ENCODE measurements at places on chromosomes 2 and 18. TPM values are rescaled to one million over a fixed set of nuclear protein-coding genes. Genes with fewer than 3 reads are reported as not detected.

Gene REEP1
- 0.39 TPM for total RNA-seq

Gene KIAA2012
- total RNA-seq = not detected

Gene MOGAT1
- total RNA-seq = not detected

Gene GPN1
- total RNA-seq = 22.2 TPM

Gene SERPINB7
- total RNA-seq = not detected

Gene LYPD1
- 3.1 TPM for total RNA-seq

DNA sequence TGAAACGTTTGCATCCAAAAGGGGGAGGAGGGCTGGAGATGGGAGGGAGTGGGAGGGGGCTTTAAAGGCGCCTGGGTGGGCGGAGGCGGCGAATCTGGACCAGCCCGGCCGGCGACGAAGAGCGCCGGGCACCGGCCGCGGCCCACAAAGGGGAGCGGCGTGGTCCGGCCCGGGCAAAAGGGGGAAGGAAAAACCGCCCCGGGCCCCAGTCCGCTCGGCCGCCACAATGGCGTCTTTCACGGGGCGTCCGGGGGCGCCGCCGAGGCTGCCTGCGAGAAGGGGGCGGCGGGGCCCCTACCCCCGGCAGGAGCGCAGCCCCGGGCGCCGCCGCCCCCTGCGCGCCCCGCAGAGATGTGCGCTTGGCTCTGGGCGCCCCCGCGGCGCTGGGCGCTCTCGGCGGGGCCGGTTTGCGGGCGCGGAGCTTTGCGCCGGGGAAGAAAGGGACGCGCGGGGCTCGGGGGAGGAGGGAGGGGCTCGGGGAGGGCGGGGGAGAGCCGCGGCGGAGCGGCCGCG lies 108.1 kb upstream of the KCTD1 start:
- no peak for DNase-seq
- peaks cover 10% of the 10 kb centered on the region for H3K4me1 ChIP-seq
- no peaks in the 10 kb centered on the region for H3K36me3 ChIP-seq
- peak overlapping the region; percentile 55 for H3K4me3 ChIP-seq

GRCh38 chr2:199456383-199457146 lies 1.2 kb downstream of the SATB2 start:
- DNase-seq = no peak
- H3K27ac ChIP-seq = no peak overlapping the region
- peaks cover 80% of the 10 kb centered on the region for H3K27me3 ChIP-seq
- peaks cover 7% of the 10 kb centered on the region for H3K4me1 ChIP-seq

- no peak overlapping the region for H3K4me3 ChIP-seq
- no peak overlapping the region for H3K27ac ChIP-seq
- no peaks in the 10 kb centered on the region for H3K4me1 ChIP-seq
- no peaks in the 10 kb centered on the region for H3K36me3 ChIP-seq
Measured at GRCh38 chr18:47935321-47936055, 5.0 kb upstream of the SMAD2 start.

GRCh38 chr2:124919296-124919695 lies 894.2 kb downstream of the CNTNAP5 start:
- no peak overlapping the region for H3K4me3 ChIP-seq
- no peak for DNase-seq
- H3K27ac ChIP-seq = no peak overlapping the region
- no peaks in the 10 kb centered on the region for H3K27me3 ChIP-seq
- no peaks in the 10 kb centered on the region for H3K4me1 ChIP-seq

GRCh38 chr2:10753876-10754275 lies 32.4 kb downstream of the ATP6V1C2 start:
- H3K36me3 ChIP-seq = no peaks in the 10 kb centered on the region
- H3K4me3 ChIP-seq = no peak overlapping the region
- no peaks in the 10 kb centered on the region for H3K4me1 ChIP-seq
- DNase-seq = no peak
- H3K27me3 ChIP-seq = no peaks in the 10 kb centered on the region
- H3K27ac ChIP-seq = no peak overlapping the region

DNA sequence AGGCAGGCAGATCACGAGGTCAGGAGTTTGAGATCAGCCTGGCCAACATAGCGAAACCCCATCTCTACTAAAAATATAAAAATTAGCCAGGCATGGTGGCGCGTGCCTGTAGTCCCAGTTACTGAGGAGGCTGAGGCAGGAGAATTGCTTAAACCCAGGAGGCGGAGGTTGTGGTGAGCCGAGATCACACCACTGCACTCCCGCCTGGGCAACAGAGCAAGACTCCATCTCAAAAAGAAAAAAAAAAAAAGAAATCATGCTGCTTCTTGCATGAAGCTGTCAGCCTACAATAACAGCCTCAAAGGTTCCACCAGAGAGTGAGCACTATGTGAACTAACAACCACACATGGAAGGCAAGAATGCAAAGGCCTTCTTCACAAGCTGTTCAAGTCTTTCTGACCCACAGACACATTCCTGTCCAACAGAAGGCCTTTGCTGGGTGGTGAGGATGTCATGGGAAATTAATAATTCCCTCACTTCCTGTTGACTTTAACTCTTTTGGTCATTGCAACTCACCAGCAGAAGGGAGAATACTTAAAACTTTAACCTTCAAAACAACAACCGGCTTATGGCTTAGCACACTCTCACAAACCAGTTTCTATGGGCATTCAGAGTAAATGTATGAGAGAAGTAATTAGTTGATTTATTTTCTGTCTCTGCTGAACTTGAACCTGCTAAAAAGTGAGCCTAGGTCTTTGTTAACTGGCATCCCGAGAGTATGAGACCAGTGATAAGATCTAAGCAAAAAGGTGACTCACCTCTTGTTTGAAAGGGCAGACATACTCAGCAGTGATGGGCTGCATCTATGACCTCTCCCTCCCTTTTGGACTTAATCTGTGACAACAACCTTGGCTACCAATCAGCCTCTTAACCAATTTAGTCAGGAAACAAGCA lies 11.8 kb downstream of the PLEKHM3 start:
- H3K4me3 ChIP-seq = no peak overlapping the region
- H3K27me3 ChIP-seq = no peaks in the 10 kb centered on the region
- H3K36me3 ChIP-seq = no peaks in the 10 kb centered on the region
- peaks cover 18% of the 10 kb centered on the region for H3K4me1 ChIP-seq

DNA sequence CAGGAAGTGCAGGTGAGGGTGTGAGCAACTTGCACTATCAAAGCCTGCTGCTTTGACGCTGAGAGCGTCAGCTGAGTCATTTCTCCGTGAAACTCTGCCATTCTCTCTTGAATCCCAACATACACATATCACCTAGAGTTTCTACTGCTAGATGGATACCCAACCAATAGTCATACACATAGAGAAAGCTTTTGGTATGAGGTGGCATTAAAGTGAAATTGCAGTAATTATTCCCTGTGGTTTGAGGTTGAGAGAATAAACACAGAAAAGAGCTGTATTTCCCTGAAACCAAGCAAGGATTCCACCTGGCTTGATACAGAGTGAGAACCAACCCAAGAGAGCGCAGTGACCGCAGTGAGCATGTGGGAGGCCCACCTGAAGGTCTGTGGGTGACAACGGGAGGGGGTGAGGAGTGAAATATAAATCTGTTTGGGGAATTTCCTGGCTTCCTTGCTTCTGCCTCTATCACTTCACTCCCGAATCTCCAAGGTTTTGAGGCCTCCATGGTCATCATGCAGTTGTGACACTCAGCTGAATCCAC lies 28.8 kb upstream of the TMEM18 start:
- no peak overlapping the region for H3K27ac ChIP-seq
- H3K4me3 ChIP-seq = no peak overlapping the region
- H3K27me3 ChIP-seq = no peaks in the 10 kb centered on the region
- DNase-seq = no peak

- no peaks in the 10 kb centered on the region for H3K4me1 ChIP-seq
- H3K27ac ChIP-seq = no peak overlapping the region
- no peaks in the 10 kb centered on the region for H3K36me3 ChIP-seq
- no peak overlapping the region for H3K4me3 ChIP-seq
- no peaks in the 10 kb centered on the region for H3K27me3 ChIP-seq
- no peak for DNase-seq
Measured at GRCh38 chr2:182615036-182615435, 101.0 kb upstream of the DNAJC10 start.

GRCh38 chr2:68317971-68318913 lies 1.5 kb downstream of the CNRIP1 start:
- H3K4me3 ChIP-seq = peak overlapping the region; percentile 78
- peak overlapping the region; percentile 93 for H3K27ac ChIP-seq
- no peaks in the 10 kb centered on the region for H3K27me3 ChIP-seq
- no peak for DNase-seq
- peaks cover 30% of the 10 kb centered on the region for H3K36me3 ChIP-seq

DNA sequence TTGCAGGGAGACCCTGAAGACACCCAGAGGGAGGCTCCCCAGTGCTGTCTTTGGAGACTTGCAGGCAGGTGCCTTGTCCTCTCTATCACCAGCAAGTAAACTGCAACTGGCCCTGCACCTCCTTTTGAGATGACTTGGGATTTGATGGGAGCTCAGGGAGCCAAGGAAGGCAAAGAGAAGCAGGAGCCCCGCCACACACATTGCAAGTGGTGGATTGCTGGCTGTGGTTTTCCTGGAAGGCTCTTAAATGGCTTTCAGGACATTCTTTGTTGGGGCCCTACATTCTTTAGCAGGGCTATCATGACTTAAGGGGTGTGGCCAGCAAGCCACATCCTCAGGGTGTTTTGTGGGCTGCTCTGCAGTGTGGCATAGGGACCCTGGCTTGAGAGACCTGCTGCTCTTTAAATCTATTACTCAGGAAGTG lies 39.9 kb upstream of the CDC42EP3 start:
- H3K27ac ChIP-seq = no peak overlapping the region
- H3K4me1 ChIP-seq = no peaks in the 10 kb centered on the region
- H3K4me3 ChIP-seq = no peak overlapping the region
- no peaks in the 10 kb centered on the region for H3K36me3 ChIP-seq
- no peaks in the 10 kb centered on the region for H3K27me3 ChIP-seq
- no peak for DNase-seq

DNA sequence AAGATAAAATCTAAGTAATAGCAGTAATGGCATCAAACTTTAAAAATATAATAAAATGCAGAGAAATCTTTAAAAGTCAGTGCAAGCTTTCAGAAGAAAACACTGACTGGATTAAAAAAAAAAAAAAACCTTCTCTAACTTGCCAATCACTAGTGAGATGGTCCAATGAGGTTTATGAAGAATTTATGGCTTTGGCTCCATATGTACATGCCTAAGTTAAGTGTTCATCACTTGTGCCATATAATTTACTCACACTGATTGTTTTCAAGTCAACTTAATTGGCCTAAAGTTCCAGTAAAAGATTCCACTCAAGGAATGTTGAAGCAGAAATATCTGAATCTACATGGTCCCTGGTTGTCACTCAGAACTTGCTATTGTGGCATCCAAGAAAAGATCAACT lies 40.7 kb upstream of the RAB27B start:
- H3K27me3 ChIP-seq = no peaks in the 10 kb centered on the region
- no peak for DNase-seq
- no peaks in the 10 kb centered on the region for H3K4me1 ChIP-seq
- H3K36me3 ChIP-seq = no peaks in the 10 kb centered on the region
- no peak overlapping the region for H3K27ac ChIP-seq

DNA sequence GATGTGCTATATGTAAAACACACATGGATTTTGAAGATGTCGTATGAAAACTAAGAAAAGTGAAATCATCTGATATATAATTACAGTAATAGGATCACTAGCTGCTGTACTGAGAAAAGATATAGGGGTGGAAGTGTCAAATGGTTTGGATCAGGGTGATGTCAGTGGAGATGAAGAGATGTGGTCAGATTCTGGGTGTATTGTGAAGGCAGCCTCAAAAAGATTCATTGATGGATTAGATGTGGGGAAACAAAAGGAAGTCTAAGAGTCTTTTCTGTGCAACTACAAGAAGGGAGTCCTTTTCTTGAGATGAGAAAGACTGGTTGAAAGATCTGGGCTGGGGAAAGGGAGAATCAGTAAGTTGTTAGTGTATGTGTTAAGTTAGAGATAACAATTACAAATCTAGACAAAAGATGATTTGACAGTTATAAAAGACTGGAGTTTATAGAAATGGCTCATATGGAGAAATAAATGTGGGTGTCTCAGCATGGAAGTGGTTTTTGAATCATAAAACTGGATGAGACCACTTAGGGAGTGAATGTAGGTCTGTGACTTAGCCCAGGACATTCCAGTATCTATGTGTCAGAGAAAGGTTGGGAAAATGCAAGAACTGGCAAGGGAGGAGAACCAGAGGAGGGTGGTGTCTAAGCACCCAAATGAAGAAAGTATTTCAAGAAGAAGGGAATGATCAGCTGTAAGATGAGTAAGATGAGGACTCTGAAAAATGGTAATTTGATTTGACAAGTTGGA lies 347.4 kb downstream of the PARD3B start:
- H3K27ac ChIP-seq = no peak overlapping the region
- DNase-seq = no peak
- no peaks in the 10 kb centered on the region for H3K4me1 ChIP-seq
- no peak overlapping the region for H3K4me3 ChIP-seq

- no peaks in the 10 kb centered on the region for H3K36me3 ChIP-seq
- DNase-seq = no peak
- no peaks in the 10 kb centered on the region for H3K4me1 ChIP-seq
- no peaks in the 10 kb centered on the region for H3K27me3 ChIP-seq
Measured at GRCh38 chr2:201839727-201840126, 33.4 kb downstream of the CDK15 start.

GRCh38 chr2:210287301-210287700 lies 27.7 kb downstream of the MYL1 start:
- DNase-seq = no peak
- no peaks in the 10 kb centered on the region for H3K27me3 ChIP-seq
- no peak overlapping the region for H3K4me3 ChIP-seq

GRCh38 chr2:88660622-88661021 lies 30.9 kb upstream of the RPIA start:
- H3K36me3 ChIP-seq = no peaks in the 10 kb centered on the region
- H3K4me3 ChIP-seq = no peak overlapping the region
- H3K4me1 ChIP-seq = no peaks in the 10 kb centered on the region
- DNase-seq = no peak
- H3K27me3 ChIP-seq = no peaks in the 10 kb centered on the region

DNA sequence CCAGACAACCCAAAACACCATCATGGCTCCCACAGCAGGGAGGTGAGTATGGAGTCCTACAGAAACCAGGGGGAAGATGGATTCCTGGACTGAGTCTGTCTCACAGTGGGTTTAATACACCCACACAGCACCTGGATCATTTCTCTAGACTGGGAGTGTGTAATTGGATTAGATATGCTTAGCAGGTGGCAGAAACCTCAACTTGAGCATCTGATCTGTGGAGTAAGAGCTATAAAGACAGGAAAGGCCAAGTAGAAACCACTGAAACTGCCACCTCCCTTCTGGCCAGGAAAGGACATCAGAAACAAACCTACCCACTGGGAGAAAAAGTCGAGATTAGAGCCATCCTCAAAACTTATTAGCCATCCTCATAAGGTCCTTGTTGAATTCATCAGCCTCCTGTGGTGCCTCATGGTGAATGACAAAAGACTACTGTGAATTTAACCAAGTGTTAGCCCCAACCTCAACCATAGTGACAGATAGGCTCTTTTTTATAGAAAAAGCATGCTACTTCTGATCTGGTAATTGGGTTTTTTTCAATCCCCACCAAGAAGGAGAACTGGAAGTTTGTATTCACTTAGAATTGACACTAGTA lies 28.1 kb upstream of the CHST9 start:
- no peak overlapping the region for H3K27ac ChIP-seq
- no peaks in the 10 kb centered on the region for H3K27me3 ChIP-seq
- no peaks in the 10 kb centered on the region for H3K36me3 ChIP-seq
- H3K4me1 ChIP-seq = no peaks in the 10 kb centered on the region
- no peak overlapping the region for H3K4me3 ChIP-seq
